ENCODE measurements at places on chromosomes 7 and 10.

DNA sequence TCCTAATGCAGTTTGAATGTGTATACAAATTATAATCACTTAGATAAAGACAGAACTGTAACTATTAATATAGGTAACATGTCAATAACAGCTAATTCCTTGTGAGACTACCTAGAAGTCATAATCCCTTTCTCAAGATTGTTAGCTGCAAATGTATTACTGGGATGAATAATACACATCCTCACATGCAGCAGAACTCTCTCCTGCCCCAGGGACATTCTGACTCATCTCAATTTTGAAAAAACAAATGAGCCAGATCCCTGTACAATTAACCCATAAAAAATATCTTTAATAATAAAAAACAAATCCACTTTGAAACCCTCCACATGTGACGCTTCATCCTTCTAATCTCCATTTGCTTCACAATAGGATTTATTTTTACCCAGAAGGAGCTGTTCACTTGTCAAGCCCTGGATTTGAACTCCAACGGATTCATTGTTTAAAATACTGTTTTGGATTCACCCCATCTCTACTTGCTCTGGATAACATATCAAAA lies 428.4 kb upstream of the TEX47 start:
- DNase-seq = no peak

- no peak for DNase-seq
Measured at GRCh38 chr7:70586822-70587221, 545.1 kb upstream of the GALNT17 start.

DNA sequence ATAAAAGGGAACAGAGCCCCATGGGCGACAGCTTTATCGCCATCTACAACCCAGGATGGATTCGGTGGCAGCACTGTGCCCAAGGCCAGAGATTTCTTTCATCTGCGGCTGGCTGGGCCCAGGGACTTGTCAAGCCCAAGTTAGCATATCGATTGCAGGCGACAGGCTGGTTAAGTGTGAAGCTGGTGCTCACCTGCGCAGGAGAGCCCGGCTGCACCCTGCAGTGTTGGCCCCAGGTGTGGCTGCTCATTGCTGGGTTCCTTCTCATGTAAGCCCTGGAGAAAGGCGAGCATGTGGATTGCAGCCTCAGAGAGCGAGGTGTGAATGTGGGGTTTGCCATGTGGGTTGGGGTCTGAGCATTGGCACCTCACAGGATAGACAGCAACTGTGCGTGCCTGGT lies 40.6 kb upstream of the LRRC4 start:
- no peak for DNase-seq

GRCh38 chr10:37710831-37711616 lies 146.4 kb downstream of the ZNF248 start:
- no peak for DNase-seq

DNA sequence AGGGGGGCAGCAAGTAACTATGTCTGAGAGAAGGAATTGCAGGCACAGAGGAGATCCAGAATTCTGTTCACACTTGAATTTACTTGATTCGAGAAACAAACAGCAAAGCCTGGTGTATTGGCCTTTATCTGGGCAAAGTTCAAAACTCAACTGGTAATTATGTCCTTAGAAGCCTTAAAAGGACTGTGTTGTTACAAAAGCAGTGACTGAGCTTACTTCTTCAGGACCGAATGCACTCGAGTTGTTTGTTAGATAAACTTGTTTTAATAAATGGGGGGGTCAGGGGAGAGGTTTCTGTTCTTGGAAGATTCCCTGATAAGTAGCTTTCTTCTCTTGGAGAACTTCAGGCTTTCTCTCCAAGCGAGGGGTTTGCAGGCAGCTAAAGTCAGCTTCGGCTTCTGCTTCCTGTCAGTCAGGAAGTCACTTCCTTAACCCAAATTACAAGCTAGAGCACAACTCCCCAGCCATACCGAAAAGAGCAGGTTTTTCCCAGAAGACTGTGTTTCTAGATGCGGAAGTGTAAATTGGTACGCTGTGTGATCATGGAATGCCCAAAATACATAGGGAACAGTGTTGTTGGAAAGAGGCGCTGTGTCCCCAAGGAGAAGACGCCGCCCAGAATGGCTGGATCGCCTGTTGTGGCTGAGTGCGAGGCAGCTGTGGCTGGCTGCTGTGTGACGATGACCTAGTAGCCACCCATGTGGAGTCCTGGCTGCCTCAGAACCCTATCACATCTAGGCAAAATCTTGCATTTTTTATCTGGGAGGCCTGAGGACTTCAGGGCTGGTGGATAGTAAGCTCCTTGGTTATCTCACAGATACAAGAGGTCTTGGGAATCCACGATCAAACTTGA lies 110.4 kb downstream of the TCF7L2 start:
- DNase-seq = no peak

GRCh38 chr7:84236398-84236797 lies 41.8 kb upstream of the SEMA3A start:
- DNase-seq = no peak

DNA sequence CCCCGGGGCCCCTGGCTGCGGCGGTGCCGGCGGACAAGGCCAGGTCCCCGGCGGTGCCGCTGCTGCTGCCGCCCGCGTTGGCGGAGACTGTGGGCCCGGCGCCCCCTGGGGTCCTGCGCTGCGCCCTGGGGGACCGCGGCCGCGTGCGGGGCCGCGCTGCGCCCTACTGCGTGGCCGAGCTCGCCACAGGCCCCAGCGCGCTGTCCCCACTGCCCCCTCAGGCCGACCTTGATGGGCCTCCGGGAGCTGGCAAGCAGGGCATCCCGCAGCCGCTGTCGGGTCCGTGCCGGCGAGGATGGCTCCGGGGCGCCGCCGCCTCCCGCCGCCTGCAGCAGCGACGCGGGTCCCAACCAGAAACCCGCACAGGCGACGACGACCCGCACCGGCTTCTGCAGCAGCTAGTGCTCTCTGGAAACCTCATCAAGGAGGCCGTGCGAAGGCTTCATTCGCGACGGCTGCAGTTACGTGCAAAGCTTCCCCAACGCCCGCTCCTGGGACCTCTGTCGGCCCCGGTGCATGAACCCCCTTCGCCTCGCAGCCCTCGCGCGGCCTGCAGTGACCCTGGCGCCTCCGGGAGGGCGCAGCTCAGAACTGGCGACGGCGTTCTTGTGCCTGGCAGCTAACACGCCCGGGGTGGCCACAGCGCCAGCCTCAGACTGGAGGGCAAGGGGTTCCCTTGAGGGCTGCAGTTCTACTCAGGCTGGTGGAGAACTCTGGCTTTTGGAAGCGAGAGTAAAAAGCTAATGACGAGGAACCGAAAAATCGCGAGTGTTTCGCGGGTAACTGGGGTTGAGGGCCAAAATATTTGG lies 804 bp downstream of the FRAT1 start:
- peak; percentile 43 for DNase-seq

- DNase-seq = no peak
Measured at GRCh38 chr7:30505174-30505697, 607 bp upstream of the GGCT start.

DNA sequence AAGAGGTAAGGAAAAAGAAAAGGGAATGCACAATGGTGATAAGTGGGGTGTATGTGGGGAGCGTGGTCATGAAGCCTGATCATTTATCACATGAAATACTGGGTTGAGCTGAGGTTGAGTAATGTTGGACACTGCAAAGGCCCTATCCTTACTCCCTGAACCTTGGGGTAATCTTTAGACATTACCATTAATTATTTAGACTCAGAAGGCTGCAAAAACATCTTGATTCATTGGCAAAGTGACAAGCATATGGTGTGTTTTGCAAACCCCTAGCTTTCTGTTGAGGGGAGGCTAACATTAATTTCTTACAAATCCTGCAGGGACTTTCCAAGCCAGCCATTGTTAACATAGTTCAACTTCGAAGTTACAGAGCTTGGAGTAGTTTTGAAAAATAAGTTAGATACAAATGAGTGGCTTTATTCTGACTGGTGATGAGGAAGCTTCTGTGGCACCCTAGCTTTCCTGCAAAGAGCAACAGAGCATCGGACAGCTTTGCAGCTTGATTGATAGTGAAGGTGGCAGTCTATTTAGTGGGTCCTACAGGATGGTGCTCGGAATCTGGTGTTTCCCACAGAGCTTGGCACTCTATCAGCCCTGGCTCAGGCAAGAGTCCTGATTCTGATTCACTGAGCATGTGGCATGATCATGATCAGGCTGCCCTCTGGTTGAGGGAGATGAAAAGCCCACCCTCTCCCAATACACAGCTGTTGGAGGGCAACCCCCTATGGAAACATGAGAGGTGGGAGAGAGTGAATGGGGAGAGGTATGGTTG lies 153.7 kb upstream of the NPVF start:
- DNase-seq = no peak

- DNase-seq = no peak
Measured at GRCh38 chr10:112601214-112602090, 154.4 kb downstream of the VTI1A start.

GRCh38 chr10:99870123-99870730 lies 87.8 kb downstream of the ABCC2 start:
- no peak for DNase-seq

DNA sequence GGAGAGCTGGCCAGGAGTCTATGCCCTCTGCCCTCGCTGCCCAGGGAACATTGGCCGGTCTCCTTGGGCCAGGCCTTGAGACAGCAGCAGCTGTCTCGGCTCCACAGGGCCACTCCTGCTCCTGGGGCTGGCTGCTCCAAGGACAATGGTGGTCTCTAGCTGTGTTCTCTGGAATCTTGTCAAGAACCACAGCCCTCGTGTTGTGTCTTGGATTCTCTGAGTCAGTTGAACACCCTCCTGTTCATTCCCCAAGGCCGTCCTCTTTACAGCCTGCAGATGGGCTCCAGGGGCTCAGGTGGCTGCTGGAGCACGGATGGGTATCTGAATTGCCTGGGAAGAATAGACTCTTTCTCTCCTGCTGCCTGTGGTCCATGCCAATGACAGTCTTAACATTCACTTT lies 511.1 kb downstream of the GLRX3 start:
- DNase-seq = no peak

GRCh38 chr10:69697006-69697405 lies 67.0 kb downstream of the FAM241B start:
- no peak for DNase-seq

- peak; percentile 4 for DNase-seq
Measured at GRCh38 chr7:42745357-42746059, 166.4 kb downstream of the C7orf25 start.

GRCh38 chr10:34262985-34263384 lies 552.1 kb downstream of the PARD3 start:
- no peak for DNase-seq

- no peak for DNase-seq
Measured at GRCh38 chr7:151134743-151135524, 32.6 kb downstream of the GBX1 start.

DNA sequence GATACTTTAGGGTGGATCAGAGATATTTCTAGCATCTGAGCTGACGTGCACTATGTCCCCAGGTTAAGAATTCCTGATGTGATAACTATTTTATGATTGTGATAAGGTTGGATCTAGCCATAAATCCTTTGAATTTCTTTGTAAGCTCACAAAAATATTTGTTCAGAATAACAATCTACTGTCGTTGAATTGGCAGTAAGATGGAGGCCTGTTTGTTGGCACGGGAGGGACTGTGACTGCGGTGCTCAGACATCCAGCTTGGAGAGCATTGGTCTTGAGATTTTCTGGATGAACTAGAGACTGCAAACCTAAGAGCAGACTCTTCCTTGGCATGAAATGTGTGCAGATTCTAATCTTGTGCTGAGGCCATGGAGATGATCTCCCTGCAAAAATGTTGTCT lies 131.1 kb downstream of the LRRC4 start:
- no peak for DNase-seq

GRCh38 chr10:16902606-16903005 lies 85.4 kb upstream of the RSU1 start:
- DNase-seq = no peak

- DNase-seq = no peak
Measured at GRCh38 chr10:18532881-18533535, 118.4 kb downstream of the NSUN6 start.

DNA sequence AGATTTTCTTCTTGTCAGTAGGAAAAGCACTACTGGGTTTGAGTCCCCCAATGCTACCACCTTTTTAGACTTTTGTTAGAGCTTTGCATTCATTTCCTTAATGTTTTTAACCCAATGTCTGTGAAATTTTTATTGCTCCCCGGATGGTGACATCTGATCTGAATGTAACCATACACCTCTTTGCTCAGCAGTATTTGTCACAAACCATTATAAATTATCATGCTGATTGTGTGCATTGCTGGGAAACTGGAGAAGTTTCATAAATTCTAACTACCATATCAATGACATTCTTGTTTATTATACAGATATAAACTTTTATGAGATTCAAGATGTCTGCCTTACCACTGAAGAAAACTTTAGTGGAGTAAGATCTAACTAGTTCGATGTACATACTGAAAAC lies 8.5 kb downstream of the NRP1 start:
- DNase-seq = no peak

- no peak for DNase-seq
Measured at GRCh38 chr10:662686-663465, 26.6 kb downstream of the DIP2C start.

GRCh38 chr10:61279400-61279799 lies 173.8 kb downstream of the TMEM26 start:
- DNase-seq = no peak

DNA sequence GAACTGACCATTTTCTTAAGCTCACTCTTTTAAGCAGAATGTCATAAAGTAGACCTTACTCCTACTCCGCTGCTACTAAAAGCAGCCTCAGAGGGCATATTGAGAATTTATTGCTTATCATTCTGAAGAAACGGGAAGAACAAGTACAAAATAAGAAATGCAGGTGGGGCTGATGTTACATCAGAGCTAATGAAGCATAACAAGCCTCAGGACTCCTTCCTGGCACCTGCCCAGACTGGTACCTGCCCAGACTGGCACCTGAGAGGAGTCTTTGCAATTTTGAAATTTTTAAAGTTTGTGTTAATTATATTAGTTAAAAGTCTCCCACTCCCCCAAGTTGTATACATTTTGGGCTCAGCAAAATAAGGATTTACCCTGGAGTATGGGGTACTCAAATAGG lies 162.4 kb downstream of the SEMA3E start:
- DNase-seq = no peak

GRCh38 chr10:78196964-78197363 lies 163.3 kb downstream of the RPS24 start:
- DNase-seq = no peak

DNA sequence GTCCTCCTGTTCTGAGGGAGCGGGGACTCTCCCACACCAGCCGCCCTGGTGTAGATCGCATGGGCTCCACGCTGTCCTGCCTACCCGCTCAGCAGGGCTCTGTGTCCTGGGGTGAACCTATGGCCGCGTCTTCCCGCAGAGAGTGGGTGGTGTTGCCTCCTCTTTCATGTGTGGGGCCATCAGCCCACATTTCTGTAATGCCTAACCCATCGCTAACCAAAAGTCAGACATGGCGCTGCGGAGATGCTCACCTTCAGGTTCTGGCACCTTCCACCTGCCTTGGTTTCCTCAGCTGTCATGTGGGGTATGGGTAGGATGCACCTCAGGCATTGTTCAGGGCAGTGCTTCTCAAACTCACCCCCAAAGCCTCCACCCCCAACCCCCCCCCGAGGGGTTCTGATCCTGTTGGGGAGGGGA lies 50.5 kb upstream of the CAMK2B start:
- no peak for DNase-seq

All from stimulated activated CD4-positive, alpha-beta T cell treated with anti-CD3 and anti-CD28 coated beads, TNF-alpha, amount 100 ng/mL, for 1 hour (primary cell).